ENCODE measurements at places on chromosomes 12 and 14.

DNA sequence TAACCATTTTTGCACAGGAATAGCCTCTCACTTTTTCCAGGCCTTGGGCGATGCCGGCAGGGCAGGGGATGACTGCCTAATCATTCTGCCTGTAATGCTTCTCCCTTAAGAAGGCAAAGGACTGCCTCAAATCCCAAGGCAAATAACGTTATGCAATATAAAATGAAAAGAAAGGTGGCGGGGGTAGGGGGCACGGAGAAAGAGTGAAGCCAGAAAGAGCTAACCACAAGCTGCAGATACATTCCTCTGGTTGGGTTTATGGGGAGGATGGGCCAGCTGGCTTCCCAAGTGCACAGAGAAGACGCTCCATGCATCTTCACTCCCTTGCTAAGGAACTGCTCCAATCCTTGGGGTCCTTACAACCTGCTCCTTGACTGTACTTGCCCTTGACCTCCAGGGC, 229.5 kb downstream of the FOXN3 start:
- no peak for DNase-seq

- DNase-seq, result no peak
Measured at GRCh38 chr14:97196336-97196735, 399.2 kb downstream of the VRK1 start.

DNA sequence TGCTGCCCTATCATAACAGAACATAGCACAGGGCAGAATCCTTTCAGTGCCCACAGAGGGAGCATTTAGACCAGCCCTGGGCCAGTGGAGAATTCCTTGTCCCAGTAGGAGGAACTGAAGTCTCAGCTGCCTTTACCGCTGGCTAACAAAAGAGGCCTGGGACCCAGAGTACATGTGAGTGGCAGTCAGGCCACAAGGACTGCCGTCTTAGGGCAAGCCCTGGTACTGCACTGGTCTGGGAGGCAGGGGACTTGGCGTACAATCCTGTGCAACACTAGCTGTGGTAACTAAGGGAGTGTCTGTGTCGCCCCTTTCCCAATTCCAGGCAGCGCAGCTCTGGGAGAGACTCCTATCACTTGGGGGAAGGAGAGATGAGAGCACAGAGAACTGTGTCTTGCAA, 17.0 kb upstream of the CSRP2 start:
- no peak for DNase-seq

GRCh38 chr14:94780536-94781399, 10.9 kb upstream of the GSC start:
- no peak for DNase-seq

DNA sequence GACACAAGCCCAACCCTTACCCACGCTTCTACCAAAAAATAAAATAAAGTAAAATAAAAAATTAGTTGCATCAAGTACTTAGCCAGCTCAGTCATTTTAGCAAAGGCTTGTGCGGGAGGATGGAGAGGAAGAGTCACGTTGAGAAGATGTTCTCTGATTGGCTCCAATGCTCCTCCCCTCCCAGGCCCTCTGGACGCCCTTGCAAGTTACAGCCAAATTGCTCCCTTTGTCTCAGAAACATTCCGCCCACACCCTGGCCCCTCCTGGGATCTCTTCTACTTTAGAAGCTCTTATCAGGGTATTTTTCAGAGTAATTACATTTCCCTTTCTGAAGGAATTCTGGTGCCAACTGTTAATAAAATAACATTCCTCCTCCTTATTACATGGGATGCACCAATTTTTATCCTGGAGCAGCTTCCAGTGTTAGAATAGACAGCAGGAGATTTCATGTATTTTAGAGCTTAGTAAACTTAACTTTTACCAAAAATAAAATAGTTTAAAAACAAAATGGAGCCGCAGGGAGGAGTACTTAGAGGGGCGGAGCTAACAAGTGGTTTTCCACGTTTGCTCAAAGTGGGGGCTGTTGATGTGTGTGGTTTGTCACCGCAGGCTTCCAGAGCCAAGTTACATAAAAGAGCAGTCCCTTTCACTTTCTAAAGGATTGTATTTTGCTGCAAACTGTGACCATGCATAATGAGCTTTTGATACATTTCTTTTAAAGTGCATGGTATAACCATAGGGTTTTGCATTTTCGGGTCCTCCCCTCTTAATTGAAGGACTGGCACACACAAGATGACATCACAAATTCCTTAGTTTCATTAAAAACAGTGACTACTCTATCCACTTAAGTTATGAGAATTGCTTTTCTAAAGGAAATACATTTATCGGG, 71.7 kb upstream of the RAP1B start:
- DNase-seq, result peak; percentile 77

DNA sequence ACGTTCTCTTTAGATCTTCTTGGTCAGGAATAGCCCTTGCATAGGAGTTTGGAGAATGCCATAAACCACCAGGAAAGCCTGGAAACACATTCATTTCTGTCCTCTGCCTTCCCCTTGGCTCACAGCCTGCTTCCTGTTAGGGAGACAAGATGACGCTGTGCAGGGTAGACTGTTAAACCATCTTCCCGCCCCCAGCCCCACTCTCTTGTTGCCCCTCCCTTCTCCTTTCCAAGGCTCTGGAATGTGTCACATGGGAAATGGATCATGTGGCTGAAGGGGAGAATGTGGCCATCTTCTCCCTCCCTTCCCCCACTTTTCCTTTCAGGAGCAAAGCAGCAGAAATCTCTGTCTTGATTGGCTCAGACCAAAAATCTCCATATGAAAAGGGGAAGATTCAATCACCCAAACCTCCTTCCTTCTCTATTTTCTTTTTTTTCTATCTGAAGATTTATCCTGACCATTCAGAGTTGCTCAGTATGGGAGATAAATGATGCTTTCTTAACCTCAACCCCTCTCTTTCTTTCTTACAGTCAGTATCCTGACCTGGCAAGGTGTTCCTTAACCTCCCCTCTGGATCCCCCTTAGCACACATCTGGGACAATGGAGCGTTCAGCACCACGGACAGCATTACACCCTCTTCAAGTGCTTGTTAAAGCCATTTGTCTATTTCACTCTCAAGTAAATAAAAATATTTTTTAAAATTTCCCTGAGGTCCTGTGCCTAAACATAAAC, 11.4 kb downstream of the GPR19 start:
- DNase-seq, result peak; percentile 53

DNA sequence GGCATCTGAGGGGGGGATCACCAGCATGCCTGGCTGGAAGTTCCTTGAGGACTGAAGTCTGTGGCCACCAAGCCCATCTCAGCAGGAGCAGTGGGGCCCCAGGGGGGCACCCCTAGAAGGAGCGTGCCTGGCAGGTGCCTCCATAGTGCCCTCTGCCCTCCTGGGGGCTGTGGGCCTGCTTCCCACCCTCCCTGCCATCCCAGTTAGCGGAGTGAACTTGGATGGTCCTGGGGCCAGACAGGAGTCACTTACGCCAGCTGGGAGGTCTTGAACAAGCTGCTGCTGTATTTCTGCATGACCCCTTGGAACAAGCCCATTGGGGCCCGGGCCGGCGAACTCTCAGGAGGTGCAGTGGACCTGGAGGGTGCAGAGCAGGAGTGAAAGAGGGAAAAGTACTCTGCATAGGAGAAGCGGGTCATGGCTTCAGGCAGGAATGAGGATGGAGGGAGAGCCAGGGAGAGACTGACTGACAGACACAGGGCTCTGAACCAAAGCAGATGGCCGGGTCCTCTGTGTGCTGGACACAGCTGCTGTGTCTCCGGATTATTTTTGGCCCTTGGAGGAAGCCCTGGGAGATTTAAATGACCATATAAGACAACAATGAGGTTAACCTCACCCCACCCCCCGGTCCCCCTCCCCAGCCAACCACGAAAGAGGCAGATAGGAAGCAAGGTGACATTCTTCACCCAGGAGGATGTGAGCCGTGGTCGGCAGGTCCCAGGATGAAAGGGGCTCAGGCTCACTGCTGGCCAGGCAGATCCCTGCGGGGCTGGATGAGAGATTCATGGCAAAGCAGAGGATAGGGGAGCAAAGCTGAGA, 19.6 kb downstream of the ASB2 start:
- no peak for DNase-seq

DNA sequence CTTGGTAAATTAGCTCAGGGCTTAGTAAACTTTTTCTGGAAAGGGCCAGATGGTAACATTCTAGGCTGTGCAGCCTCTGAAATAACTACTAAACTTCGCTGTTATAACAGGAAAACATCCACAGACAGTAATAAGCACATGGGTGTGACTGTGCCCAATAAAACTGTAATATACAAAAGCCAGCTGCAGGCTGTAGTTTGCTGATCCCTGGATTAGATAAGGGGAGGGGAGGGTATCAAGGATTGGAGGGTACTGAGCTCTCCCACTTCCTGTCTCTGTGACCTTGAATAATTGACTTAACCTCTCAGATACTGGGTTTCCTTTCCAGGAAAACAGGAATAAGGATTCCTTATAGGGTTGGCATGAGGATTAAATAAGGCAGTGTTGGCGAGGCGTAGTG, 81.2 kb downstream of the CCDC60 start:
- DNase-seq, result no peak

GRCh38 chr12:43286986-43287385, 265.0 kb downstream of the ADAMTS20 start:
- DNase-seq, result no peak

DNA sequence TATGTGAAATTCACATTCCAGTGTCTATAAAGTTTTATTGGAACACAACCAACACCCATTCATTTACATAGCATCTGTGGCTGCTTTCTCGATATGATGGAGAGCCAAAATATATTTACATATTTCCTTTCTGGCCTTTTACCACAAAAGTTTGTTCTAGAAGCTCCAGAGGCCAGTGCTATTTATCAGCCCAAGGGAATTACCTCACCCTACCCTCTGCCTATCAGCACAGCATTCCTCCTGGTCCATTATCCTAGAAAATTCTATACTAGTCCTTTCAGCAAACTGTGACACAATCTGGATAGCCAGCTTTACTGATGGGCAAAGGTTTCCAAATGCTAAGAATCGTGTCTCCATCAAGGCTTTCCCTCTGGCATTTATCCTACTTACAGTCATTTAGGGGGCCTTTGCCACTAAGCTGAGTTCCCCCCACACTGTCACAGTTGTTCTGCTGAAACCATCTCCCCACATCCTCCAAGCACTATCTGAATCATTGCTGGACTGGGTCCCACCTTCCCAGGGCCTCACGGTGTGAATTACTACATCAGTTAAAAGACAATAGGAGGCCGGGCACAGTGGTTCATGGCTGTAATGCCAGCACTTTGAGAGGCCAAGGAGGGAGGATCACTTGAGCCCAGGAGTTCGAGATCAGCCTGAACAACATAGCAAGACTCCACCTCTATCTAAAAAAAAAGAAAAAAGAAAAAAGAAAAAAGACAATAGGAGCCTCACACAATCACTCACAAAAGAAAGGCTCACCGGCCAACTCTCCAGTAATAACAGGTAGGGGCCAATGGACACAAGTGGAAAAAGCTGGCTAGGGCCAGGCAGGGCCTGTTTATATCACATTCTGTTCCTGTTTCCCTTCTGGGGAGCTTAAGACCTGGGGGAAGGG, 12.1 kb downstream of the SYNE3 start:
- DNase-seq, result peak; percentile 63

GRCh38 chr14:24367514-24368211, at the start of gene NFATC4:
TSS of gene NFATC4 (plus strand) at chr14:24368184. CDS start at chr14:24368341, 157 bp downstream.
- DNase-seq, result peak; percentile 92

DNA sequence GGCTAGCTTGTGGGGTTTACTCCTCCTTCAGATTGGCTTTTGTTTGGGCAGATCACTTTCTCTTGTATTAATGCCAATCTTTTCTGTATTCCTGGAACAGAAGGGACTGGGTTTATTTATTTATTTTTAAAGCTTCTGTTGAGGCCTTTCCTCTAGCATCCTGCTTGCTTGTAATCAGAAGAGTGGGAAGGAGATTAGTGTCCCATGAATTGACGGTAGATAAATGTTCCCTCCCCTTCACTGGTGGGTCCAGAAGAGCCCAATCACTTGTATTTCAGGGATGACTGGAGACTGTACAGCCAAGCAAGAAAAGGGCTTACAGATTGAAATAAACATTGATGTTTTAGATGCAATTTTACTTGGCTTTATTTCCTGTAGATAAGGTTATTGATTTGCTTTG, 71.0 kb downstream of the LIN52 start:
- DNase-seq, result no peak

- DNase-seq, result peak; percentile 6
Measured at GRCh38 chr14:58367296-58367695, 28.4 kb upstream of the TOMM20L start.

All from iris pigment epithelial cell (primary cell).